K562 (cell line): ENCODE measurements at places on chromosomes 7 and 10. TPM values are rescaled to one million over a fixed set of nuclear protein-coding genes. Genes with fewer than 3 reads are reported as not detected.

The SPDYE1 gene
- not detected in 2 replicates for polyA plus RNA-seq

The ZNF518A gene
- 10.9 and 11.9 TPM in 2 replicates for polyA plus RNA-seq

The STEAP4 gene
- polyA plus RNA-seq: not detected in 2 replicates

The HOXA13 gene
- not detected in 2 replicates for polyA plus RNA-seq

The ZNF736 gene
- 4.7 and 7.6 TPM in 2 replicates for polyA plus RNA-seq

The HOXA5 gene
- not detected in 2 replicates for polyA plus RNA-seq

The EPHB6 gene
- 12.0 and 16.3 TPM in 2 replicates for polyA plus RNA-seq

The GBX1 gene
- not detected in 2 replicates for polyA plus RNA-seq
